LoVo (cell line): ENCODE measurements at places on chromosomes 7 and 10.

DNA sequence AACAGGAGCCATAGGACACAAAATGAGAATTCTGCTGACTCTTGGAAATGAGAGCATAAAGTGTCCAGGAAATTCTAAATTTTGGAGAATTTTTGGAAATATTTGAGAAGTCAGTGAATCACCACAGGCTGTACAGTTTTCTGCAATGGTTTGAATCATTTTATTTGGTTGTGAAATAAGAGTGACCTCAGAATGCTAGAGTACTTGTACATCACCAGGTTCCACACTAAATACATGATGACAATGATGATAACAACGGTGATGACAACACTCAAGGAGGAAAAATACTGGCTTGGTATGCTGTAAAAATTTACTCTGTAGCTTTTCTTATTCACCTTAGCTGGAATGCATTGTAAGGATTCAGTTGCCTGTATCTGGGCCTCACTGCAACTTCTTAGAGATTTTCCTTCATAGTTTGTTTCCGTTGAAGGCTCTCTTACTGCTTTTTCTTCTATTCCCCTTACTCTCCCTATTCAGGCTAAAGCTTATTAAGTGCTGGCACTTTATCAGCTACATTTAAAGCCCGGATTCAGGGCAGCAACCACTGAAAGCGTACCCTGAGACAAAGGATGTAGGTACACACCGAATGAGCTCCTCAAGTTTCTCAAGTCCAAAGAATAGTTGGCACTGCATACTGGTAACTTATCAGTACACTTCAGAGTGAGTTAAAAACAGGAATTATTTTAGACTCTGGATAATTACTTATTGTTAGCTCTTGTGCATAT, 30.2 kb upstream of the NME8 start:
- no peak for DNase-seq

DNA sequence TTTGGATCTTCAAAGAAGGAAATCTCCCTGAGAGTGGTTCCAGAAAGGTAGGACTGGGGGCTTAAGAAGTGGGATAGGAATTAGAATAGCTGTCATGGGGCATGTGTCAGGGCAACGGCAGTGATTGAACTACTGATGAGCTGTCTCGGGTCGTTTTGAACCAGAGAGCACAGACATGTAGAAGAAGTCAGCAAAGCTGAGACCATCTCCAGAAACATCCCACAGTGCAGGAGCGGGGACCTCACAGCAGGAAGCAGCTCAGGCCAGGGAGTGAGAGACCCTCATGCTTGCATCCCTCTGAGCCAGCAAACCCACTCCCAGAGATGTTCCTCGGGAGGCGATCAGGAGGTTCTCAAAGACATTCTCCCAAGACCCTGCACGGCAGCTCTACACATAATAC, 60.1 kb downstream of the AOC1 start:
- no peak for DNase-seq

DNA sequence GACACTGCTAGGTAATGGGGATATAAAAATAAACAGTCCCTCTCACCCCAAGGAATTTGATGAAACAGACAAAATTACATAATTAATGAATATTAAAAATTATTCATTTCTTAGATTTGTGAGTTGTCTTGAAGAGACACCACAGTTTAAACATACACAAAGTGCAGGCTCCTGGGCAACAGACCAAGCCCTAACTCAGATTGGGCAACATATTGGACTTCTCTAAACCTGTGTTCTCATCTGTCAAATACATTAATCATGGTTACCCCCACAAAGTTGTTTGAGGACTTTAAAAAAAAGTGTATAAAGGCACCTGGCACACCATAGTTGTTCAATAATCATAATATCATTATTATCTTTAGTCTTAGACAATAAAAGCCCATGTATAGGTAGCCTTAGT, 62.5 kb upstream of the CAPZA2 start:
- no peak for DNase-seq

DNA sequence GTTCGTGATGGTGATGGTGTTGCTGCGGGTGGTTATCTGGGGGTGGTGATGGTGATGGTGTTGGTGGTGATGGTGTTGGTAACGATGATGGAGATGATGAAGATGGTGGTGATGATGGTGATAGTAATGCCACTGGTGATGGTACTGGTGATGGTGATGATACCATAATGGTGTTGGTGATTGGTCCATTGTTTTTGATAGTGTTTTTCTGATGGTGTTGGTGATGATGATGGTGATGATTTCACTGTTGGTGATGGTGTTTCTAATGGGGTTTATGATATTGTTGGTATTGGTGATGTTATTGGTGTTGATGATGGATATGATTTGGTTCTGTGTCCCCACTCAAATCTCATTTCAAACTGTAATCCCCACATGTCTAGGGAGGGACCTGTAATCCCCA, 51.7 kb upstream of the PITRM1 start:
- DNase-seq = no peak

- no peak for DNase-seq
These were observed 179.3 kb downstream of the PFKFB3 start for GRCh38 chr10:6382081-6382480.

DNA sequence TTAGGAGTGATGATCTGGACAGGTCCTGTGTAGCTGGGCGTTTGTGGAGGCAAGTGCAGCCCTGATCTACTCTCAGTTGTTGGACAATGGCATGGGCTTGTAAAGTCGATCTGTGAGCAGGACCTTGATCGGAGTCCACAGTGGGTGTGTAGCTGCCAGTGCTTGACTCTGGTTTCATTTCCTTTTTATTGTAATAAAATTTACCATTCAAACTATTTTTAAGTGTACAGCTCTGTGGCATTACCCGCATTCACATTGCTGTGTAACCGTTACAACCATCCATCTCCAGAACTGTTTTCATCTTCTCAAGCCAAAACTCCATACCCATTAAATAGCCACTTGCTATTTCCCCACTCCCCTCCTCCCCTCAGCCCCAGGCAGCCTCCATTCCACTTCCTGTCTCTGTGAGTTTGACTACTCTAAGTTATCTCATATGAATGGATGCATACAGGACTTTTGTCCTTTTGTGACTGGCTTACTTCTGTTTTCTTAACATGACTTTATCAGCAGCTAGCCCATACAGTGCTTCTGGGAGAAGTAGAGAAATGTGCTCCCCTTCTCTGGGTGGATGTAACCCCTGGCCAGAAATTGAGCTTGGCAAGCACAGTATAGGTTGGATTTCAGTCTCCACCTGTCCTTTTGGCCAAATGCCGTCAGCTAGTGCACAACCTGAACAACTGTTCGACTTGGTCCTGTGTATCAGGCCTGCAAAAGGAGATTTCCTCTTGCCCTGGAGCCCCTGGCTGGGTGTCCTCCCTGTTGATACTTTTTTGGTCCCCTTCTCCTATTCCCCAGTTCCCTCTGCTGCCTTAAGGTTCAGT, 180.0 kb downstream of the LRMDA start:
- no peak for DNase-seq

DNA sequence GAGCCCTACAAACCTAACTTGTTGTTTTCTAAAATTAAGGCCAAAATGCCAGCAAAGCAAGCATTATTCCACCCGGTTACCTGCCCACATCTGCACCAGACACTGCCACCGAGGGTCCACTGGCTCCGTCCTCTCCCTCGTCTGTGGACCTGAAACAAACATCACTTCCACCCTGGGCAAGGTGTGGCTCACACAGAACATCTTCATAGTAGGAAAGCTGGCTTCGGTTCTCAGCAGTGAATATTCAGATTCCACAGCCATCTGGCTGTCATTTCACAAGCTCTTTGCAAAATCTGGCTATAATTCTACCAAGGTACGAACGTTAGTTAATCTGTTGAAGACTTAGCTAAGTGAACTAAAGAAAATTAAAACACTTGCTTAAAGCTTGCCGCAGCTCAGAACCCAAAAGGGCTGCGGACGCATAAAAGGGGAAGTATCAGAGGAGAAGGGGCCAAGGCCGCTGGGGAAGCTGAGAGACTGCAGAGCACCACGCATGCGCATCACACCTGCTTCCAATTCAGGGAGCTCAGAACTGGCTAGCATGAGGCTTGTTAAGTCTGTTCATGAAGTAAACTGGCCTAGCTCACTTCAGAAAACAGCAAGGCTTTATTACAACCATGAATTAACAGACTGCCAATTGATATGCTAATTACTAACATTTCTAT, 46.1 kb downstream of the PTPRN2 start:
- no peak for DNase-seq
